ENCODE measurements at places on chromosomes 2 and 18.

DNA sequence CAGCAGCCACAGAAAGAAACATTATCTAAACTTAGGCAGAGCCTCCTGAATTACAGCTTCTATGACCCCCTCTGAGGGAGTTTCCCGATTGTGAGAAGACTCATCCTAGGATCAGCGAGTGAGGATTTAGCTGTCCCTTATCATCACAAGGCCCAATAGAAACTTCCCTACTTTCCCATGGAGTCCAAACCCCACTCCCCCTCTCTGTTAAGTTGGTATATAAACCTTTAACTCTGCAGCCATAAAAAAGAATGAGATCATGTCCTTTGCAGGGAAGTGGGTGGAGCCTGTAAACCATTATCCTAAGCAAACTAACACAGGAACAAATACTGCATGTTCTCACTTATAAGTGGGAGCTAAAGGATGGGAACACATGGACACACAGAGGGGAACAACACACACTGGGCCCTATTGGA, 78.8 kb downstream of the MYL12B start:
- DNase-seq, result no peak

DNA sequence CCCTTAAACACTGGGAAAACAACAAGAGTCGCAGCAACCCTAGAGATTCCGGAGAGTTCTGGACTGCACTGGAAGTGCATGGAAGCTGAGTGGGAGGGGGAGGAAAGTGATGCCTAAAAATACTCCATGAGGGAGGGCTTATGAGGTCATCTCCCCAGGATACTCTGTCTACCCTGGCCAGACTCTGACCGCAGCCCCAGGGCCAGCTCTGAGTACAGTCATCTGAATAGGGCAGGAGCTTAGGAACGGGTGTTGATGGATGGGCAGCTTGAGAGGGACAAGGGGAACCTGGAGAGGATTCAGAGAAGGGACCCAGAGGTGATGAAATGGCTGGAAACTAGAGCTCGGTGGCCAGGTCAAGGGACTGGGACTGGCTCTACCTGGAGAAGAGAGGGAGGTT, 79.3 kb upstream of the IGFBP5 start:
- peak; percentile 85 for DNase-seq

DNA sequence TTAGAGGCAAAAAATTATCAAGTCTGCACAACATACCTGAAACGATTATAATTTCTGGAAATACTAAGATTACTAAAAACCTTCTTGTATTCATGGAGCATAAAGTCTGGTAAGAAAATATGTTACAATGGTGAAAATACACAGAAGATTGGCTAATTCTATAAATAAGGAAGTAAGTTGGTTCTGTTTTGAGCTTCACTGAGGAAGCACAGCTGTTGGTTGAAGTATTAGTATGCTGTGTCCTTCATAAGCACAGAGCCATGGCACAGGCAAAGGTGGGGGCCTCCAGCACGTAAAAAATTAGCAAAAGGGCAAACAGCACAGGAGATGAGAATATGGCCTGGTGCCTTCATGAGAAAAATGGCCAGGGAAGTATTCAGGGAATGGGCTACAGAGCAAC, 40.4 kb upstream of the ANKRD62 start:
- no peak for DNase-seq

DNA sequence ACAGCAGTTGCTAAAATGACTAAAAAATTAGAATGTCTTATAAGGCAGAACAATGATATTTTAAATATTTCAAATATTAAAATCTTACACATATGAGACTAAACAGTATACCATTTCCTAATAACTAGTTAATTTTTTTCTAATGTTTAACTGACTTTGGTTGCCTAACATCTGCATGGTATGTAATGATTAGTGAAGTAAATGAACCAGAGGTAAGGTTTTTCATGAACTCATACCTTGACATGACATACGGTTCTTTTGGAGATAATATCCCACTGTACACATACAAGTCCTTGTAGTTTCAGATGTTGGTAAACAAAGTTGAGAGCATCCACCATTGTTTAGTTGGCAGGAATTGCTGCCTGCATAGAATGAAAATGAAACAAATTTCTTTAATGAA, 1360.2 kb downstream of the LRP1B start:
- DNase-seq, result no peak

DNA sequence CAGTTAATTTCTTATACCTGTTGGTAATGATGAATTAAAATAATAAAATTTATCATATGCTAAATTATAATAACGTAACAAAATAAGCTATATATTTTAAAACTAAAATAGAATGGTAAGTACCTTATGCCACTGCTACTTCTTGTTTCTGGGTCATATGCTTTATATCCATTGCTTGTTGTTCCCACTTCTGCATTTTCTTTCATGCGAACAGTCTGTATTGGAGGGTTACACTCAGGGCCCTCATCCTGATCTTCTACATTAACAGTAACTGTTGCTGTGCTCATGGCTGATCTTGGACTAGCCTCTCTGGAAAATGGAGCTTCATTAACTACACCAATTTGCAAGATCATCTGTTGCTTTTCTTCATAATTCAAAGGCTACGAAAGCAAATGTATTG, 22.2 kb downstream of the DSC2 start:
- DNase-seq, result no peak

GRCh38 chr2:152950126-152950525, 231.7 kb downstream of the ARL6IP6 start:
- peak; percentile 1 for DNase-seq

DNA sequence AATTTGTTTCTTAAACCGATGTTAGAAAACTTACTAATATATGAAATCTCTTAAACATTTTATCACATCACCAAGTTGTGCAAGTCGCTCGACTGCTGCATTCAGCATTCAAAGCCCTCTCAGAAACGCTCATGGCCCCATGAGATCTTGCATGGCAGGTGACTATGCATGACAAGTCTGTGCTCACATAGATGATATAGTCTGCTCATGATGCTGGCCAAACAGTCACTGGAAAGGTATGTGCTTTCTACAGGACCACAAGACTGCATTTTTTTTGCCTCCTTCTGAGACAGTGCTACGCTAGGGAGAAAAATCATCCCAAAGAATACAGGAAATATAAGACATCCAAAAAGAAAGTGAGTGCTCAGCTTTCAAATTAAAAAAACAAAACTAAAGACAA, 98.3 kb upstream of the ZBTB14 start:
- peak; percentile 28 for DNase-seq

DNA sequence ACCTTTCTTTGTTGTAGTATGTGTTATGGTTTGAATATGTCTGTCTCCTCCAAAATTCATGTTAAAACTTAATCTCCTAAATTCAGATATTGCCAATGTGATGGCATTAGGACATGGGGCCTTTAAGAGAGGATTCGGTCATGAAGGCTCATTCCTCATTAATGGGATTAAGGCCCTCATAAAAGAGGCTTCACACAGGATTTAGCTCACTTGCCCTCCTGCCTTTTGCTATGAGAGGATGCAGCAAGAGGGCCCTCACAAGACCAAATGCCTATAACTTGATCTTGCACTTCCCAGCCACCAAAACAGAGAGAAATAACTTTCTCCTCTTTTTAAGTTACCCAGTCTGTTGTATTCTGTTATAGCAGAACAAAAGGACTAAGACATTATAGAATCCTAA, 19.7 kb downstream of the ZBTB14 start:
- no peak for DNase-seq

DNA sequence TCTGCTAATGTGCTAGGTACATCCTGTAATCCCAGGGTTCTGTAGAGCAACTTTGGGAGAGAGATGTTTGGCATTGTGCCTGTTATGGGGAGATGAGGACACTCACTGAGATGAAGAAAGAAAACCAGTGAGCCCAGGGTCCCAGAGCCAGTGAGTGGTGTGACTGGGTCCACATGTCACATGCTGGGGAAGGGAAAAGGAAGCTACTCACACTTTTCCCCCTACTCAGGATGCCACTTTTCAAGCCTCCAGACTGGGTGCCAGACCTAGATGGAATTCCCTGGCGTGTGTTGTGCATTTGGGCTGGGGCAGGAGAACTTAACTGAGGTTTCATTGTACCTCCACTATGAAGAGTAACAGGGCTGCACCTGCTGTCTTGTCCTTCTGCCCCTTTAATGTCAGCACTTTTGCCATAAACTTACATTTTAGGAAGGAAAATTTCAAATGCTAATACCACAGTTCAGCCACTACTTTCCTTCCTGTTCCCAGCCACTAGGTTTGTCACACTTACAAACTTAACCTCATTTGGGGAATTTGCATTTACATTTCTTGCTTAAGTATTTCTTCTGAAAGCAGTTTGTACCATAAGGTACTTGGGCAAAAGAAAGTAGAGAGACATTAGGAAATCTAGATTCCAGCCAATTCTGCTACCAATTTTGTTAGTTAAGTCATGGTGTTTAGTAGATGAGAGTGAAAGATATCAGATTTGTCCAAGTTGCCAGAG, 10.2 kb downstream of the INSIG2 start:
- DNase-seq, result no peak

DNA sequence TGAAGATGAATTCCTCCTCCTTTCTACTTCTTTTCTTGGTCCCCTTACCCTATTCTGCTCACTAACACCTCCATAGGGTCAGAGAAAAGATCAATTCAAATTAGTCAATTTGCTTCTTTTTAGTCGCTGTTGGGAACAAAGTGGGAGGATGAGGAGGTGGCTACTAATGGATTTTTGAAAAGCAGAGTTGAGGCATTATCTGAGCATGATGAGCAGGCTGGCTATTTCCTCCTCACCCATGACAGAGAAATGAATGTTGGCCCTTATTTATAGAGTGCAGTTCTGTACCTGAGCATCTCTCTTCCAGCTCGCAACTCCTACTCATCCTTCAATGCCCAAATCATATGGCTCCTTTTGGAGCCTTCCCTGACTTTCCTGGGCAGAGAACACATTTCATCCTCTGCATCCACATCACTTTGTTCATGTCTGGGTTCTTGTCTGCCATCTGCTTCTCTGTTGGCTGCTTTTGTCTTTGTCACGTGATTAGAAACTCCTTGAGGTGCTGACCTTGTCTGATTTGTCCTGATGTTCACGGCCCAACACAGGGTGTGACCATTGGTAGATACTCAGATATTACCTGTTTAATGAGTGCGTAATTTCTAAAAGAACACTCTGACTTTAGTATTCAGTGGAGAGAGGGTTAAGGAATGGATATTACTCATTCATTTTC, 45.9 kb downstream of the CYRIA start:
- DNase-seq, result no peak

GRCh38 chr2:105329561-105330495, at the start of gene TGFBRAP1:
Gene TGFBRAP1, minus strand, starts transcription at chr2:105329735. Its CDS starts 21,434 bp downstream, at chr2:105308301.
- DNase-seq, result no peak

DNA sequence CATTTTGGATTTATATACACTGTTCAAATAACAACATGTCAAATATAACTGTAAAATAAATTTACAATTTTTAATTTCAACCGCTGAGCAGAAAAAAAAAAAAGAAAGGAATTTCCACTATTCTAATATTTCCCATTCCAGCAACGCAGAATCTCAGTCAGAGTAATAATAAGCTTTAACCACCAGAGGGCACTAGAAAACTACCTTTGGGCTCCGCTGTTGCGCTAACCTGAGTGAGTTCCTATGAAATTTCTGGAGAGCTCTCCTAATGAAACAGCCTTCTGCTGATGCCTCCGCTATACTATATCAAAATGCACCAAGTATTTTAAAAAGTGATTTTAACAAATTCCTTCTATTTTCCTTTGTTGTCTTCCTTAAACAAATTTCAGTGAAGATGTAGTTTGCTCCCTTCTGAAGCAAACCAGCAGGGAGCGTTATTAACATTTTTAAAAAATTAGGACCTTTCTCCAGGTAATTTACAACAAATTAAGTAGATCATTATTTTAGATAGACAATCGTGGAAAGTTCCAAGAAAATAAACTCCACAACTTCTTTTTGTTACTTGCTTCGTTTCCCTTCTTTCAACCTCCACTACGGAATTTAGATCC, 23.0 kb downstream of the ERMN start:
- DNase-seq, result peak; percentile 74

- DNase-seq, result no peak
Observed at GRCh38 chr2:3547915-3548314, 10.2 kb downstream of the RNASEH1 start.

DNA sequence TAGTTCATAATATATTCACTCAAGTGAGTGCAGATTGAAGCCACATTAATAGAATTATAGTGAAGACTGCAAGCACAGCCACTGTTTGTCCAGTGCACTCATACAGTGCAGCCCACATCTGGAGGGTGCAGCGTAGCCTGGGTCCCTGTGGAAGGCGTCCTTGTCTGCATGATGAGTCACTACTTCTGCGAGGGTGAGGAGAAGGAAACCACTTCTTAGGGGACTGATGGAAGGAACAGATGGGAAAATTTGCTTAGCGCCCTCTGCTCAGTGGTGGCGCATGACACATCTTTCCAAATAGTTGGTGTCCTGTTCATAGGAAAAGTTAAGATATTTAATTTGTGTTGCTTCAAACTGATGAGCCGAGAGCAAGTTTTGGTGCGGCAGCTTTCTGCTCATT, 330.4 kb upstream of the SMIM21 start:
- DNase-seq, result no peak

GRCh38 chr2:2173633-2174032, 157.4 kb downstream of the MYT1L start:
- DNase-seq, result no peak

GRCh38 chr2:224563537-224563936, 21.6 kb downstream of the CUL3 start:
- peak; percentile 66 for DNase-seq

DNA sequence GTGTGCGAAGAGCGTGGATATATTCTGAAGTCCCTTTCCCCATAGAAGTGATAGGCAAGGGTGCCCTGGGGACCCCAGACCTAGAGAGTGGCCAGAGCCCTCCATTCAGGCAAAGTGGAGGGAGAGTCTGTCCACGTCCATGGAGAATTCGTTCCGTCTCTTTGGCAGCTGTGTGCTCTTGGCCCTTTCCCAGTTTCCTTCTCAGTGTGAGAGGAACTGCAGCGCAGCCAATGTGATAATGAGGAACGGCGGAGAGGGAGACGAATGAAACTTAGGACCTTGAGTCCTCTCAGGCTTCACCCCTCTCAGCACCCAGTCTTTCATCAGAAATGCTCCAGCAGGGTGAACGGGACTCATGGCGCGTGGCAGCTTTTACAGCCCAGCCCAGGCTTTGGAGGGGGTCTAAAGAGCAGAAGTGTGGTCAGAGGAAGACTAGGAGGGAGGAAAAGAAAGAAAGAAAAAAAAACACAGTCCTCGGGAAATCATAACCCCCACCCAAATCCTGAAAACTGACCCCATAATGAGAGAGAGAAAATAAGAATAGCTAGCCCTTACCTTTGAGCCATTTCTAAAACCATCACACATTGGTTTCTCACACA, 95.0 kb upstream of the RIOK3 start:
- peak; percentile 33 for DNase-seq

- DNase-seq, result no peak
Observed at GRCh38 chr18:36366994-36367839, 69.7 kb downstream of the FHOD3 start.

GRCh38 chr18:29157905-29158304, 981.0 kb upstream of the CDH2 start:
- no peak for DNase-seq

DNA sequence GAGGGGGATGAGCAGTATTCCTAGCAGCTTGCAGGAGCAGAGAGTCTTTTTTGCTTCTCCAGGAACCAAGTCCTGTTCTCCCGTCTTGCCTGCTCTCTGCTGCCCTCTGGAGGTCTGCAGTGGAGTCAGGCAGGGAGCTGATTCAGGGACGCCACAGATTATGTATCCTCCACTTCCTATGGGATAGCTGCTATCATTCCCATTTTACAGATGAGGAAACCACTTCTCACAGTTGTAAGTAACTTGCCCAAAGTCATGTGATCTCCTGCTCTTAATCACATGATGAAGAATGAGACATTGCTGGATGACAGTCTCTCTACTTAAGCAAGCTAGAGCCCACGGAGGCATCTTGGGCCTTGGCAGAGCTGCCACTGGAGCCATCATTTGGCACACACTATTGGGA, 8.3 kb downstream of the SLC4A5 start:
- DNase-seq, result peak; percentile 78

- no peak for DNase-seq
Observed at GRCh38 chr18:61570070-61570469, 236.8 kb downstream of the CDH20 start.
